ENCODE measurements at places on chromosomes 1 and 21. TPM values are rescaled to one million over a fixed set of nuclear protein-coding genes. Genes with fewer than 3 reads are reported as not detected.

DNA sequence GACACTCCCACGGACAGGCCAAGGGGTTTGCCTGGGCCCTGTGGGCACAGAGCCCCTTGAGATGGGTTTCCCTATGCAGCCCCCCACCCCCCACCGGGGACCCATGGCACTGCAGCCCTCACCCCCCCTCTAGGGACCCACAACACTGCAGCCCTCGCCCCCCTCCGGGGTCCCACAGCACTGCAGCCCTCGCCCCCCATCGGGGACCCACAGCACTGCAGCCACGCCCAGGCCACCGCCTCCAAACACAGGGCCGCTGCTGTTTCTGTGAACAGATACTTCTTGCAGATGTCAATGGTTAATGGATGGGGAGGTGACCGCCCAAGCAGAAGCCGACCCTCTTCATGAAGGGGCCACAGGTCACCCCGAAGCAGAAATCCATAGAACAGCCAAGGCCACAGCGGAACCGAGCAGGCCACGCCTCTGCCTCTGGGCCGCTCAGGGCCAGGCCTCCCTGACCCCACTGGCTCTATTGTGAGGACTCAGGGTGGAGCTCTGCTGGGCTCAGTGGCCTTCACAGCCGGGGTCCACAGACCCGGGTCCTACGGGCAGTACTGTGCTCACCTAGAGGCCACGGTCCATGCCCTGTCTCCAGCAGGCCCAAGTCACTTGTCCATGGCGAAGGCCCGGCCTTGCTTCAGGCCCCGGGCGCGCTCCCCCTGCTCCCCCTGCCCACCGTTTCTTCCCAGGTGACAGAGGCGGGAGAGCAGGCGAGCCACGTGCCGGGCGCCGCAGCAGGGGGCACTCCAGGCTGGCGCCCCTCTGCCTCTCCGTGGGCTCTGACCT is 4.1 kb upstream of the POFUT2 start:
- no peak overlapping the region for H3K4me3 ChIP-seq
- DNase-seq, result no peak

GRCh38 chr1:32878183-32878582 is 7.5 kb upstream of the FNDC5 start:
- no peaks in the 10 kb centered on the region for H3K36me3 ChIP-seq
- H3K27me3 ChIP-seq, result no peaks in the 10 kb centered on the region
- H3K4me1 ChIP-seq, result no peaks in the 10 kb centered on the region

DNA sequence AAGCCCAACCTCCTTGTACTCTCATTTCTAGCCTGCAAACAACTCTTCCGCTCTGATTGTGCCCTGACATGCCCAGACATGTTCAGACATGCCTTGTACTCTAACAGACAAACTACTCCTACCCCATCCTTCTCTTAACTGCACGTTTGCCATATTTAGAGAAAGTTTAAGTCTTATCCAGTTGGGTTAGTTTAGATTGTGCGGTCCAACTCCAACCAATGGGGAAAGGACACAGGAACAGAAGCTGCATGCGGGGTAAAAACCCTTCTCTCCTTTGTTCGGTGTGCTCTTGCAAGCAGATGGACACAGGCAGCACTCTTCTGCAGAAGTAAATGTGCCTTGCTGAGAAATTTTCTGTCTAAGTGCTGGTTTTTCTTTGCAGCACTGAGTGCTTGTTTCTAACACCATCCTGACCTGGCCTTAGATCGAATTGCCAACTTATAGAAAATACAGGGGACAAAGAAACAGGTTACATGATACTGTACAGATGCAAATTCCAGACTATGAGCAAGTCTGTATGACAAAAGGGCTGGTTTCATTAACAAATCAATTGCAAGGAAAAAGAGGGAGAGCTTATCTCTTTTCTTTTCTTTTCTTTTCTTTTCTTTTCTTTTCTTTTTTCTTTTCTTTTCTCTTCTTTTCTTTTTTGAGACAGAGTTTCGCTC is 35.8 kb upstream of the IFNGR2 start:
- no peaks in the 10 kb centered on the region for H3K36me3 ChIP-seq
- no peak for DNase-seq
- no peaks in the 10 kb centered on the region for H3K4me1 ChIP-seq

GRCh38 chr21:35953597-35953996 is 106.7 kb downstream of the SETD4 start:
- H3K36me3 ChIP-seq, result no peaks in the 10 kb centered on the region
- H3K4me3 ChIP-seq, result no peak overlapping the region
- no peaks in the 10 kb centered on the region for H3K4me1 ChIP-seq
- no peak for DNase-seq
- no peaks in the 10 kb centered on the region for H3K27me3 ChIP-seq

The MTOR gene
- 40.4 TPM for total RNA-seq

- H3K36me3 ChIP-seq, result no peaks in the 10 kb centered on the region
- H3K27me3 ChIP-seq, result no peaks in the 10 kb centered on the region
- H3K4me3 ChIP-seq, result no peak overlapping the region
- no peak for DNase-seq
These were observed 306.3 kb upstream of the ESRRG start for GRCh38 chr1:217029281-217030157.

- H3K27me3 ChIP-seq, result no peaks in the 10 kb centered on the region
- peak overlapping the region; percentile 26 for H3K4me3 ChIP-seq
- no peaks in the 10 kb centered on the region for H3K4me1 ChIP-seq
These were observed 376 bp downstream of the AVPR1B start for GRCh38 chr1:206116873-206117150.

GRCh38 chr1:21012937-21013336 is 163.8 kb downstream of the EIF4G3 start:
- DNase-seq, result no peak
- H3K4me3 ChIP-seq, result no peak overlapping the region
- H3K27me3 ChIP-seq, result no peaks in the 10 kb centered on the region
- H3K27ac ChIP-seq, result peak overlapping the region; percentile 33
- H3K4me1 ChIP-seq, result no peaks in the 10 kb centered on the region
- no peaks in the 10 kb centered on the region for H3K36me3 ChIP-seq

DNA sequence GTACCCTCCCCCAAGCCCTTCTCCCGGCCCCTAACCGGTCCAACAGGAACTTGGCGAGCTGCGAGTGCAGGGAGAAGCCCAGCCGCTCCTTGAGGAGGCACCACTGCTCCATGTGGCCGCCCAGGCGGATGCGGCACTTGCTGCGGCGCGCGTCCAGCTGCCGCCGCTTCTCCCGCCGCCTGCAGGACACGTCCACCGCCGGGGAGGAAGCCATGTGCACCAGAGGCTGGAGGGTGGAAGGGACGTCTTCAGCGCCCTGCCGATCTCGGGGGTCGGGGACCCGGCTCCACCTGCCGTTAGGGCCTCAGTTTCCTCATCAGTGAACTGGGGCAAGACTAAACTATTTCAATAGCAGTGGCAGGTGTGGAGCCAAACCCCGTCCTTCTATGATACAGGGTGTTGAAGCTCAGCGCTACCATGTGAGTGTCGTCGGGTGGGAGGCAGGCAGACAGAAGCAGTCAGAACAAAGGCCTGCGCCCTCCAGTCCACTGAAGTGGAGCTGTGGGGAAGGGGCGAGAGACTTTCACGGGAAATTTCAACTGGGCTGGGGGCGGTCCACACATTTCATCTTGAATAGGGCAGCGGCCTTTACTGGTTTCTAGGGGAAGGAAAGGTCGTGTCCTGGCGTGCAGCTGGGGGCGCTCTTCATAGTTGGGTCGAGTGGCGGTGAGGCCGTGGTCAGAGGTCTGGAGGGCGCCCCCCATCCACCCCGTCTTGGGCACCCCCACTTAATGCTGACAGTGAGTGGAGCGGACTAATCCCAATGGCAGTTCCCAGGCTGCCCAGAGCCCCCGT is 592 bp downstream of the ZNF692 start:
- peaks cover 7% of the 10 kb centered on the region for H3K4me1 ChIP-seq
- peak overlapping the region; percentile 73 for H3K4me3 ChIP-seq
- H3K27me3 ChIP-seq, result no peaks in the 10 kb centered on the region
- no peaks in the 10 kb centered on the region for H3K36me3 ChIP-seq
- peak; percentile 55 for DNase-seq
- peak overlapping the region; percentile 92 for H3K27ac ChIP-seq

DNA sequence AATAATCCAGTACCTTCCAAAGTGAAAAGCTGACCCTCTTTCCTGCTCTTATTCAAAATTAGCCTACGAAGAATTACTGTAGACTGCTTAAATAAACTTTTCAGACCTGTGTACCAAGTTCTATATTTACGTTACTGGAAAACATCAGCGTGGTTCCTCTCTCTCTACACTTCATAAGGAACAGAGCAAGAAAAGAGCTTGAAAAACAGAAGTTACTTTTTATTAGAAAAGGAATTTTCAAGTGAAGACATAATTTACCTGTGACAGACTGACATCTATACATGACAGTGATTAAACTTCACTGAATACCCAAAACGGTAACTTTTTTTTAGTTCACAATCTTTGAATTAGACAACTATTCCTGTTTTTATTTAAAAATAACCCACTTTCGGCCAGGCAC is 2.7 kb downstream of the ENAH start:
- DNase-seq, result no peak
- no peaks in the 10 kb centered on the region for H3K4me1 ChIP-seq
- peak overlapping the region; percentile 79 for H3K4me3 ChIP-seq

The UTS2 gene
- not detected for total RNA-seq

DNA sequence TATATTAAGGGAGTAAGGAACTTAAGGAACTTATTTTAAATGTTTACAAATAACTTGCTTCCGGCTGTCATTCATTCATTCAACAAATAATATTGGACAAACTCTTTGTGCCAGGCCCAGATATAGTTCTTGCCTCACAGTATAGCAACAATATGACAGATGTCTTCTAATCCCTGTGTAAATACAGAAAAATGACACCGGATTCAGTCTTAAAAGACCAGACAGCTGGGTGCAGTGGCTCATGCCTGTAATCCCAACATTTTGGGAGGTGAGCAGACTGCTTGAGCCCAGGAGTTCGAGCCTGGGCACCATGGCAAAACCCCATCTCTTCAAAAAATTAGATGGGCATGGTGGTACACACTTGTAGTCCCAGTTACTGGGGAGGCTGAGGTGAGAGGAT is 23.7 kb downstream of the EIF2B3 start:
- no peaks in the 10 kb centered on the region for H3K36me3 ChIP-seq
- no peaks in the 10 kb centered on the region for H3K4me1 ChIP-seq
- no peak for DNase-seq
- H3K4me3 ChIP-seq, result no peak overlapping the region

The GMEB1 gene
- 37.4 TPM for total RNA-seq

DNA sequence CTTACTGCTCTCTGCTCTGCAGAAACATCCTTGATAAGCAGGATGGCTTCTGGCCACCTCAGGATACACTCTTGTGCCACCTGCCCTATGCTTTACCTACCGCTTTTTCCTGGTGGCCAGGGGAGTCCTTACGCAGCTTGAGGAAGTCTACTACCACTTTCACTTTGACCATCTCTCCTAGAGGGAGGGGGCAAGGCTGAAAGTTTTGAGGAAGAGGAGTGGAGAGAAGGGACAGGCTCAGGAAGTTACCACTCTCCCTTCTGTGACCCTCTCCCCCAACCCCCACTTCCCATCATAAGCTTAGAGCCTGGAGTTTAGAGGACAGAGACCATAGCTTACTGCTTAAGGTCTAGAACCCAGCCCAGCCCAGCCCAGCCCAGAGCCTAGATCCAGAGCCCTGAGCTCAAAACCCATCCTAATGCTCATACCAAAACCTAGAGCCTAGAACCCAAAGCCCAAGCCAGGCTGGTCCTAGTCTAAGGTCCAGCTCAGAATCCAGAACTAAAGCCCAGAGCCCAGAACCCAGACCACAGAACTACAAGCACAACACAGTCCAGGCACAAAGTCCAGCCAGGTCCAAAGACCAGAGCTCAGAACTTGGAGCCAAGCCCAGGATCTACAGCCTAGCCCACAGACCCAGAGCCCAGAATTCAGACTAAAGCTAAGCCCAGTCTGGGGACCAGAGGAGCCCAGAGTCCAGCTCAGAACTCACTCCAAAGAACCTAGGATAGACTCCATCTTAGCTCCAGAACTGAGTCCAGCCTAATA is 18.0 kb upstream of the MFSD2A start:
- DNase-seq, result no peak
- no peaks in the 10 kb centered on the region for H3K36me3 ChIP-seq
- no peaks in the 10 kb centered on the region for H3K4me1 ChIP-seq
- H3K4me3 ChIP-seq, result no peak overlapping the region

All from uterus (tissue), 4 donors.